ENCODE measurements at places on chromosomes 12 and 14.

DNA sequence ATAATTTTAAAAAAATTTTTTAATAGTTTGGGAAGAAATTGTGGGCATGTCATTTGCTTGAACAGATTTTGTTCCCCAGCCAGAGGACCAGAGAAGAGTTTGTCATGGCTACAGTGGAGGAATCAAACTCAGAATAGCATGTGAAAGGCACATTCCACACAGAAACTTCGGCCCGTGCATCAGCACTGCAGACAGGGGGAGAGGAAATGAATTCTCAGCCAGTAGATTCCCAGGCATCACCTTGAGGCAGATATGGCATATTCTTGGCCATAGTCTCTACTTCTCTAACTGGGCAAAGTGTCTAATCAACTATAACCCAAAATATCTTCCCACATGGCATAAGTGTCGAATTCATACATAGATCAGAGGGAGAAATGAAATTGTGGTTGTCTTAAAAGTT lies 153.3 kb downstream of the PRKCH start:
- no peak for DNase-seq

DNA sequence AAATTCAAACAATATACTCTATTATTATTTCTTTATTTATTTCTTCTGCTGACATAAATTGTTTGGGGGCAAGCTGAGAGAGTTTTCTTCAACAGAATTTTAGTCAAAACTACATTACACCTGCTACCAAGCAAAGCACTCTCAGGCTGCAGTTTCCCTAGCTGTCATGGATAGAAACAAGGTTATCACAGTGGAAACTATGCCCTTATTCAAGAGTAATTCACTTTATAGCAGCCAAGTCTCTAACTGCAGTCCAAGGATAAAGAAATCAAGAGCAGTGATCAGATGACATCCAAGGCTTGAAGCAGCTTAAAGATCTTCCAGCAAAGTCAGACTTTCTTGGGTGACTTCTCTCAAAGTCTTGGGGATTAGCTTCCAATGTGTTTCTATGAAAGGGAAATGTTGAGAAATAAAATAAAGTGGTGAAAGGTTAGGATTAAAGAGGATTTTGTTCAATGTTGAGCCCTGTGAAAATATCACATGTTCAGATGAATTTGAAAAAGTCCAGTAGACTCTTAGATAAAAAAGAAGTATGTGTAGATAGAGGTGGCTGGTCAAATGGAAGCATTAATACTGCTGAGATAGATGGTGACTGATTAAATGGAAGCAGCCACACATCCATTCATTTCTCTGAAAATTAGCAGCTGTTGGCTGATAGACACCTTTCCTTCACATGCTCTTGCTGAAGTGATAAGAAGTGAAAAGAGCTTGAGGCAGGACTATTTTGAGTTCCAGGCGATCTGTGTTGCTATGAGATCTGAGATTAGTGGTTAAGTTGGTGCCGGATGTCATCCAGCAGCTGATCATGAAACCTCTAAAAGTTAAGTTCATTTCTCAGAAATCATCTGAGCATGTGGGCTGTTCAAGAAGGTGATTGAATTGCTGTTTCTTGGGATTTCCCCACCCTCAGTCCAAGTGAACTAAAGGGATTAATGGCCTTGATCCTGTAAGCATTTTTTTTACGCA lies 257.8 kb upstream of the BTG1 start:
- peak; percentile 38 for DNase-seq

- no peak for DNase-seq
Observed at GRCh38 chr12:92439420-92439805, 263.4 kb upstream of the PLEKHG7 start.

- no peak for DNase-seq
Observed at GRCh38 chr12:90280033-90280432, 571.4 kb upstream of the ATP2B1 start.

- no peak for DNase-seq
Observed at GRCh38 chr12:69898236-69898635, 73.2 kb downstream of the MYRFL start.
